ENCODE measurements at places on chromosomes 2 and 18.

DNA sequence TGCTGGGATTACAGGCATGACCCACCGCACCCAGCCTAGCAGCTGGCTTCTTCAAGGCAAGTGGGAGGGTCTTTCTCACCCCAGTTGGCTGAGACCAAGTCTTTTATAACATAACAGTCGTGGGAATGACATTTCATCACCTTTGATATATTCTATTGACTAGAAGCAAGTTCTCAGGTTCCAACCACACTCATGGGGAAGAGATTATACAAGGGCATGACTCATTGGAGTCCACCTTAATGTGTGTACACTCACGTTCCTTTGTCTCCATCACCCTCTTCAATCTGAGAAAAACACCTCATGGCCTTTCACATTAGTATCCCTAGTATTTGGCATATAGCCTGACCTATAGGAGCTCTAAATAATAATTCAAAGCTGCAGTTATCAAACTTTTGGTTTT, 2.8 kb upstream of the BBS5 start:
- no peak for DNase-seq

DNA sequence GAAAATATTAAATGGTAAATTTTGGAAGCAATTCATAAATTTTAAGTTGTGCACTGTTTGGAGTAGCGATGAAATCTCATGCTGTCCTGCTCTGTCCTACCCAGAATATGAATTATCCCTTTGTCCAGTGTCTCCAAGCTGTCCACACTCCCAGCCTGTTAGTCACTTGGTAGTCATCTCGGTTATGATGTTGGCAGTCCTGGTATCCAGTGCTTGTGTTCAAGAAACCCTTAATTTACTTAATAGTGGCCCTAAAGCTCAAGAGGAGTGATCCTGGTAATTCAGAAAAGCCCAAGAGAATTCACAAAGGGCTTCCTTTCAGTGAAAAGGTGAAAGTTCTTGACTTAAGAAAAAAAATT, 71.8 kb upstream of the STAM2 start:
- DNase-seq: no peak

DNA sequence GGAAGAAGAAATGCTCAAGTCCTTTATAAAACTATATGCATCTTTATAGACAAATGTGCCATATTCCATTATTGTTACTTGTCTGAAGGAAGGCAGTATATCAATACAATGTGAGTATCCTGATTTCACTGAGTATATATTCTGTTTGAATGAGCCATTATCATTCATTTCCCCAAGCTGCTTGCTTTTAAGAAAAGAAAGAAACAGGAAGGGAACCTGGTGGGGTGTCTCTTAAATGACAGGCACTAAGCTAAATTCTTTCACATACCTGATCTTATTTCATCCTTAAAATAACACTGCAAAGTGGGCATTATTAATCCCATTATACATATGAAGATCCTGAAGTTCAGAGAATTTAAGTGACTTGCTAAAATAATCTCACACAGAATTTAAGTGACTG, 307.9 kb downstream of the SLC8A1 start:
- DNase-seq: no peak

DNA sequence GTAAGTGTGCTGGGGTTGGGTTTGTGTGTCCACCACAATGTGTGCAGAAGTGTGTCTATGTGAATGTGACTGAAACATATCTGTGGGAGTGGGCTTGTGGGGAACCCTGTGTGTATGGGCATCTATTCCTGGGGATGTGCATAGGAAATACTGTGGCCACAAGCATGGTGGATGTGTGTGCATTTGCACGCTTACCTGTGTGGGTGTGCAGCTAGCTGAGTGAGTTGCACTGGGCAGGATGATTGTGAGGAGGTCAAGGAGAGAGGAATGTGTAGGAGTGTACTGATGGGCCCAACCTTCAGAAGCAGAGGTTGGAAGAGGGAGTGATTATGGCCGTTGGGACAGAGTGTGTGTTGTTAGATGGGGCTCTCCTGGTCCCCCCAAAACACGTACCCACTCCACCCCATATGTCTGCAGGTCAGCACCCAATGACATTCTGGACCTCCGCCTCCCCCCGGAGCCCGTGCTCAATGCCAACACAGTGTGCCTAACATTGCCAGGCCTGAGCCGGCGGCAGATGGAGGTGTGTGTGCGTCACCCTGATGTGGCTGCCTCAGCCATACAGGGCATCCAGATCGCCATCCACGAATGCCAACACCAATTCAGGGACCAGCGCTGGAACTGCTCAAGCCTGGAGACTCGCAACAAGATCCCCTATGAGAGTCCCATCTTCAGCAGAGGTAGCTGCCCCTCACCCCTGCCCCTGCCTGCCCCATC, 1.2 kb downstream of the WNT10A start:
- DNase-seq: no peak

DNA sequence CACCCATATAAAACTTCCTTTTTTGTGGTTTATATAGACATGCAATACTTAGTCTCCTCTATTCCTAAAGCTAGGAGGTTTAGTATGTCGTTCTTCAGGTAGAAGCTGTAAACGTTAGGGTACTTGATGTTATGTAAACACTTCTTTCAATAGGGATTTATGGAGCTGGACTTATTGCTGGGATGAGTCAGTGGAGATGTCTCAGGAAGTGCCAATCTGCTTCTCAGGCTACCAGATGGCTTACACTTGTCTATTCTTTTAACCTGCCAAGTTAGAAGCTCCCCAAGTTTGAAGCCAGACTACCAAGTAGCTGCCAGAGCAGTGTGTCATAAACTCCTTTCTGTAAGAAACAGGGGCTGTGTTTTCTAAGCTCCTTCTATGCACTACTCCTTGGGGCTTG, 756.5 kb upstream of the LRRTM1 start:
- no peak for DNase-seq

DNA sequence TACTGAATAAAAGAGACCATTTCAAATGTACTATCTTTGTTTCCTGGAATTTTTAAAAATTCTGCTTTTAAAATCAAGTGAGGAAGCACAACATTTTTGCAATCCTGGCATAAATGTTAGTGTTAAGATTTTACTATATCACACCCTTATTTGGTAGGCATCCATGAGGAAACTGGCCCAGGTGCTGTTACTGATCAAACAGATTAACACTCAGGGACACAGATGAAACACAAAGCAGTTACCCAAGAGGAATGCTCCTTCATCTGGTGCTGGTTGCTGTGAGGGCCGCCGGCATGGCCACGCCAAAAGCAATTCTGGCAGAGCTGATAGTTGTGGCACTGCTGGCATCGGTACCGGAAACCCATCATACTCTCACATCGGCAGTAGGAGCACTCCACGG, 96.8 kb downstream of the DTNB start:
- DNase-seq: no peak

- DNase-seq: no peak
Observed at GRCh38 chr2:101474731-101475384, at the start of gene RFX8. TSS of gene RFX8 (minus strand) at chr2:101475112. CDS start at chr2:101466848, 8,264 bp downstream.

GRCh38 chr2:70676301-70677035, 91.5 kb downstream of the ADD2 start:
- no peak for DNase-seq
